ENCODE measurements at places on chromosomes 1 and 21.

DNA sequence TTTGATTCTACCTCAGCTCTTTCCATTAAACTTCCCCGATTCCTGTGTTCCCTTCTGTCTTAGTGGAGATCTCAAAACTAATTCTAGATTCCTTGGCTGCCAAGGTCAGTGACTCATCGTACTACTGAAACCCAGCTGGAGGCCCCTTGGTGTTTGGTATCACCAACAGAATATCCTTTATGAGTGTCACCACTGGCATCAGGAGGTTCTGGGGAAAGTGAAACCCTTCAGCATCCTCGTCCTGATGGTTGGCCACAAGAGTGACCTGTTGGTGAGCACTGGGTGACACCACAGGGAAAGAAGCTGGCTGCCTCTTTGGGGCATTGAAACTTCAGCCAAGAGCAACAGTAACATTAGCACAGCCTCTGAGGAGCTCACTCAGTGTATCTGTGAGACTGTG is 9.6 kb downstream of the RAB42 start:
- ATAC-seq, result no peak

GRCh38 chr1:201637282-201638079 is 98.6 kb downstream of the NAV1 start:
- ATAC-seq, result no peak

GRCh38 chr1:43460988-43461693 is 7.4 kb upstream of the HYI start:
- no peak for ATAC-seq

GRCh38 chr1:211082824-211083223 is 51.1 kb downstream of the KCNH1 start:
- no peak for ATAC-seq

DNA sequence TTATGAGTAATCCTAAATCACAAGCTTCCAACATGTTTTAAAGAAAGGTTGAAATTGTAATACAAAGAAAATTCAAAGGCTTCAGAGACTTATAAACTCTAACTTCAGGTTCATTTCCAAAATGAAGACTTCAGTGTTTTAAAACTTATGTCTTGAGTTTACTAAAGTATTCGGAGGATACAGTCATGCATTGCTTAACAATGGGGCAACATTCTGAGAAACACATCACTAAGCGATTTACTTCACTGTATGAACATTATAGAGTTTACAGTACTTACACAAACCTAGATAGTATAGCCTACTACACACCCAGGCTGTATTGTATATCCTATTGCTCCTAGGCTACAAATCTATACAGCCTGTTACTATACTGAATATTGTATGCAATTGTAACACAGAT is 38.3 kb downstream of the CEP170 start:
- ATAC-seq, result no peak

DNA sequence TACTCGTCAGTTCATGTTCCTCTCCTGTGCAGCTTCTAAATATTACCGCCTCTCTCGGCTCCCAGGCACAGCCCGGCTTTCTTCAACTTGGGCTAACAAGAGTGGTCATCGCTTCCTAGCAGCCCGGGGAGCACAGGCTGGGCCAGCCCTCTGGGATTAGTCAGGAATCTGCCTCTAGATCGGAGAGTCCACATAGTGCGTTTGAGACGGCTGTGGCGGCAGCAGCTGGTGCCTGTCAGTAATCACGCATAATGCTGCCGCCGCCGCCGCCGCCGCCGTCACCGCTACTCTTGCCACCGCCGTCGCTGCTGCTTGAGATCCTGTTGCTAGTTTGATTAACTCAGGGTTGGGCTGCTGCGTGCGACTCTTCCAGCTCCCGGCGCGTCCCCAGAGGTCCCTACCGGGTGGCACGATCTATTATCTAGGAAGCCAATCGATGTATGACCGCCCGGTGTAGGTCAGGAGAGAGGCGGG is at the start of gene RXRG:
Gene RXRG, minus strand, starts transcription at position 230 of the 474 bp plus-strand sequence. CDS start 233 bp downstream, outside the sequence.
- peak; percentile 68 for ATAC-seq

DNA sequence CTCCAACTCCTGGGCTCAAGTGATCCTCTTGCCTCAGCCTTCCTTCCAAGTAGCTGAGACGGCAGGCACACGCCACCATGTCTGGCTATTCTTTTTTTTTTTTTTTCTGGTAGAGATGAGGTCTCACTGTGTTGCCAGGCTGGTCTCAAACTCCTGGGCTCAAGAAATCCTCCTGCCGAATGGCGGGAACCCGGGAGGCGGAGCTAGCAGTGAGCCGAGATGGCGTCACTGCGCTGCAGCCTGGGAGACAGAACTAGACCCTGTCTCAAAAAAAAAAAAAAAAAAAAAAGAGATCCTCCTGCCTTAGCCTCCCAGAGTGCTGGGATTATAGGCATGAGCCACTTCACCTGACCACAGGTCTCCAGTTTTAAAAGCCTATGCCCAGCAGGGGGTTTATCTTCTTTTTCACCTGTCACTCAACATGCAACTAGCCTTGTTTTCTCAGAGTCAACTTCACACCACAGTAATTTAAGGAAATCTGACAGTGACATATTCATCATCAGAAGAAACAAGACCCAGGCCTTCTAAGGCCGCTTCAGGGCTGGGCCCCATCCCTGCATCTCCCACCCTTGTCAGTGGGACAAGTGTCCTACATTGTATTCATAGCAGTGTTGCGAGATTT is 38.3 kb upstream of the GALNT2 start:
- no peak for ATAC-seq

DNA sequence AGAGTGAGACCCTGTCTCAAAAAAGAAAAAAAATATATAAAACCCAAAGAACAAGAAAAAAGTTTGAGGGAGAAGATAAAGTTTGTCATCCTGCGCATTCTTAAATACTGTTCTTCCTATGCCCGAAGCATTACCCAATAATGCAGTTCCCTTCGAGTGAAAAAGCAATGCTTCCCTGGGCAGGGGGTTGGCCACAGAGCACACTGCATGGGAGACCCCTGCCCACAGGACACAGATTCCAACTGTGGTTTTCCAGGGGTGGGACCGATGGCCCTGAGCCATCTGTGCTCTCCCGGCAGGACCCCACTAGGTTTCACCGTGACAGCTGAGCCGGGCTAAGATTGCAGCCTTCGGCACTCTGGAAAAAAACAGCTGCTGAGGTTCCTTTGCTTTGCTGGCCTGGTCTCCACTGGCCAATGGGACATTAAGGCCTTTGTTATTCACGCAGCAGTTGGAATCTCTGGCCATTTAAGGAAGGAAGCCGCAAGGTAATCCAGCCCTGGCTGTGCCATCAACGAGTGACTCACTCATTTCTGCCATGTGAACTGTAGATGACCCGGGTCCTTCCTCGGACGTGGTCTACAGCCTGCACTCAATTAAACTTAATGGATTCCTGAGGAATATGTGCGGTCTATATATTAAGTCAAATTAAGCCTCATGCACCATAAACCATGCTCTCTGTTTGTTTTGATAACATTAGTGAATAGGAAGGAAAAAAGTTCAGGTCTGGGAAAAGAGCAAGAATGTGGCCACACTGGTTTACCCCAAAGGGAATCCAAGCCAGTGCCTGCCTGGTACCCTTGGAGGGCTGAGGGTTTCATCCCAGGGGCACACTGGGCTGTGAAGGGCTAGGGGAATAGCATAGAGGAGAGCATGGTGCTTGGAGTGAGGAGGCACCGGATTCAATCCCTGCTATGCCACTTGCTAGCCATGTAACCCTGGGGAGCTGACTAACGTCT is 163.2 kb downstream of the ZBTB18 start:
- peak; percentile 62 for ATAC-seq

DNA sequence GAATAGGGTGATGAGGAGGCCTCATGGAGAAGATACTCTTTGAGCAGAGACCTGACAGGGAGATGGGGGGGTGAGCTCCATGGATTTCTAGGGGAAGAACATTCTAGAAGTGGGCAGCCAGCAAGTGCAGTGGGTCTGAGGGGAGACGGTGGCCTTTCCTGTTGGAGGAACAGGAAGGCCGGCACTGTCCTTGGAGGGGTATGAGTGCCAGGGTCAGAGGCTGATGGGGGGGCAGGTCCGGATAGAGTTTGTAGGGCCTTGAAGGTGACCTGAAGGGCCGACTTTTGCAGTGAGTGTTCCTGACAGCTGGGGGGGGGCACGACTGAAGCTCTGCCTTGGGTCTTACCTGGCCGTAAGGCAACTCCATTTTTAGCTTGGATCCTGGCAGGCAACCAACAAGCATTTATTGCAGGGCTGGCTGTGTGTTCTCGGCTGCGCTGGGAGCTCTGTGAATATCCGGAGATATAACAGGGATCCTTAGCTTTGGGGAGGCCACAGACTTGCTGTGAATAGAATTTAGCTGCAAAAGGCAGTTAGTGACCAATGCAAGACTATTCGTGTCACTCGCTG is 130.6 kb downstream of the MRPS6 start:
- no peak for ATAC-seq

- no peak for ATAC-seq
Measured at GRCh38 chr1:213273546-213273945, 222.5 kb downstream of the RPS6KC1 start.

GRCh38 chr1:30571380-30571779 is 152.0 kb downstream of the MATN1 start:
- no peak for ATAC-seq

DNA sequence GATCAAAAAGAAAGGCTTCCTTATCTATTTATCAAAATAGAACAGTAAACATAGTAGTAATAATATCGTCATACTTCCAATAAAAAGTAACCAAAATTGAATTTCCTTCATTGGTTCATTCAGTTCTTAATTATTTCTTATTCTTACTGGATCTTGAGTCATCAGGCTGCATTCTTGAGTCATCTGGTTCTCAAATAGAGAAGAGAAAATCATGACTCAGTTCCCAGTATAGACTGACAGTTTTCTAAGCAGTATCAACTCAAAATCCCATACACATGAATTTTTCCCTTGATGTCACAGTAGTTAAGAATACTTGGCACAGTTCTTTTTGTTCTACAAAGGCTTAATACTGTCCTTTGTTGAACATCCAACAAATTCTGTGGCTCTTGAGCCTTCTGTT is 626.9 kb upstream of the ADGRL4 start:
- no peak for ATAC-seq

DNA sequence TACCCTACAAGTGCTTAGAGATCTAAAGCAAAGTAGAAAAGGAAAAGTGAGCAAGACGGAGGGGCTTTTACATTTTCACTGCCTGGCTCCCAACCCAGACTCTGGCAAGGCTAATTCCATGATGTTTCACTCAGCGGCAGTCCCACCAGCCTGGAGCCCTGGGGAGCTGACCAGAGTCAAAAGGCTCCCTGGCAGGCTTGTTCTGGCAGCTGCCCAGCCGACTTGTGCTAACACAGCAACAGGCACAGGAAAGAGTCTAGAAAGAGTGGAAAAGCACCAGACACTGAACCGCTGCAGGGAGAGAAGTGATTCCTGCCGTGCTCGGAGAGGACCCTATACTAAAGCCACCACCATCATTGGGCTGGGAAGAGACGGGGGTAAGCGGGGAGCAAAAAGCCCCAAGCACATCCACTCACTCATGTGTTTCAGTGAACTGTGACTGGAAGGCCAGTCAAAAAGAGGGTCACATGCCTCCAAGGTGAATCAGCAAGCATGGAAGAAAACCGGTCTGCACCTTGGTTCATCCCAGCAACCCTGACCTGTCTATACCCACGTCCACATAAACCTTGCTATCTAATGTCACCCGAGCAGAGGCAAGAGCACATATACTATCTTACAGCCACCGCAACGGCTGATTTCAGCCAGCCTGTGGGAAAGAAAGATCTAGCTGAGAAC is 8.0 kb downstream of the SMIM12 start:
- no peak for ATAC-seq

- no peak for ATAC-seq
Measured at GRCh38 chr1:37288900-37289299, 185.5 kb upstream of the ZC3H12A start.

- ATAC-seq, result no peak
Measured at GRCh38 chr1:175757381-175758015, 14.1 kb upstream of the TNR start.

DNA sequence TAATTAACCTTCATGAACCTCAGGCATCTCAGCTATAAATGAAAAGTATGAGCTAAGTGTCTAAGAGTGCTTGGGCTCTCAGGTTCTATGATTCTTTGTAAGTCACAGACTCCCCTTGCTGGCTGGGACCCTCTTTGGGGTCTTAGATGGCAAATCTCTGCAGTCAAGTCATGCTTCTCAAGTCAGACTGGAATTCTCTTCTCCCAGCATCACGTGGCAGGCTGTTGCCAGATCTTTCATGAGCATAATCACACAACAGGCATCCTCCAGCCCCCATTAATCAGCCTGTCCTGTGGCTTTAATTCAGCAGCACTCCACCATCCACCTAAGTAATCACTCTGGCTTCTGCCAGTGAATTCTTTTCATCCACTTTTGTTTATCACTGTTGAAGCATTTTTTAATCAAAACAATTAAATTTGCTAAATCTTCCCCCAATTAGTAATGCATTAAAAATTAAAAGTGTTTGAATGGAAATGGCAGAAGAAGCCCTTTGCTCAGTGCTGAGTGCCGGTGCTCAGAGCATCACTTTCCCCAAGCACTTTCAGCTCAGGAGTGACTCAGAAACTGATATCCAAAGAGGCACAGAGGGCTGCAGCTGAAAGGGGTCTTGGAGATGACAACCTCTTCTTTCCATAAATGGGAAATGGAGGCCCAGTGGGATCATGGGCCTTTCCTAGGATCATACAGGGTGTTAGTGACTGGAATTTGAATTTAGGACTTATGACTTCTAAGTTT is 50.2 kb downstream of the C8A start:
- ATAC-seq, result no peak

GRCh38 chr1:70247768-70248167 is 26.6 kb downstream of the SRSF11 start:
- ATAC-seq, result no peak

DNA sequence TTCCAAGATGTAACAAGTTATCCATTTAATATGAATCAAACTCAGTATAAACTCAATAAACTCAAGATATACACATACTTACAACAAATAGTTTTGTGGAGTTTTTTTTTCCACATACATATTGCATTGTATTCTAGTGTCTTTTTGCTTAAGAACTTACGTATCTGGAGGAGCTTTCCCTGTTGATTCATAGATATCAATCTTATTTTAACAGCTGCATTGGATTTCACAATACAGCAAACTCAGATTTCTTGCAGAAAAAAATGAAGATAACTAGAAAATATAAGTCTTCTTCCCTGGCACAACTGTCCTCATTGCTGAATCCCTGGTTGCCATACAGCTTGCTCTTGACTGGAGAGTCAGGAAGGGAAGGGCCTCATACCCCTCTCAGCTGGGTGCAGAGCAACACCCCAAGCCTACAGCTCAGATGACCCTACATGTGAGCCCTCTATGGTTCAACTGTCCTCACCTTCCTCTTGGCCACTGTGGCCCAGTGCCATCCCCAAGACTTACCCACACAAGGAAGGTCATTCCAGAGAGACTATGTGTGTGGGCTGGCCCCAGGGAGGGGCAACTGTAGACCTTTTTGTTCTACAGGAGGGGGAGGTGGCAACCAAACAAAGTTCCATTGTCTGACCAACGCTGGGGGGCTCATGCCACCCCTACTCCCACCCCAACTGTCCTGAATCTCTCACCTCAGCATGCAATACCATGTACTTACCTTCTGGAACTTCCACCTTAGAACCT is 1.7 kb downstream of the MPZ start:
- ATAC-seq, result no peak

- peak; percentile 78 for ATAC-seq
Measured at GRCh38 chr1:164630626-164631396, 71.8 kb downstream of the PBX1 start.

DNA sequence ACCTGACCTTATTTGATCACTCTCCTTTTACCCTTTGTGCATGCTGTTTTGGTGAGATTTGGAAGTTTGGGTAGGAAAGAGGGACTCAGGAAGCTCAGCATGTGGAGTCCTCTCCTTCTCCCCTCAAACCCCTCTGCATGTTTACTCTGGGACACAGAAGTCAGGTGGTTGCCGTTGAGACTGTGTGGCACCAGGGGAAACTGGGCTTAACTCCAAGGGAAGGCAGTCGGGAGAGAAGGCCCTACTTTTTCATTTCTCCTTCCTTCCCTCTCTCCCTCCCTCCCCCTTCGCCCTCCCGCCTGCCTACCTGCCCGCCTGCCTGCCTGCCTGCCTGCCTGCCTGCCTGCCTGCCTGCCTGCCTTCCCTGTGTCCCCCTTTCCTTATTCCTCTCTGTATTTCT is 34.8 kb upstream of the TTC22 start:
- no peak for ATAC-seq
